ENCODE measurements at places on chromosomes 5 and 9.

GRCh38 chr5:55691265-55692105 is 20.6 kb downstream of the SLC38A9 start:
- DNase-seq: peak; percentile 60

- DNase-seq: no peak
These were observed 53.4 kb downstream of the GNAQ start for GRCh38 chr9:77978086-77978781.

GRCh38 chr9:90851444-90851843 is 49.8 kb downstream of the SYK start:
- no peak for DNase-seq

DNA sequence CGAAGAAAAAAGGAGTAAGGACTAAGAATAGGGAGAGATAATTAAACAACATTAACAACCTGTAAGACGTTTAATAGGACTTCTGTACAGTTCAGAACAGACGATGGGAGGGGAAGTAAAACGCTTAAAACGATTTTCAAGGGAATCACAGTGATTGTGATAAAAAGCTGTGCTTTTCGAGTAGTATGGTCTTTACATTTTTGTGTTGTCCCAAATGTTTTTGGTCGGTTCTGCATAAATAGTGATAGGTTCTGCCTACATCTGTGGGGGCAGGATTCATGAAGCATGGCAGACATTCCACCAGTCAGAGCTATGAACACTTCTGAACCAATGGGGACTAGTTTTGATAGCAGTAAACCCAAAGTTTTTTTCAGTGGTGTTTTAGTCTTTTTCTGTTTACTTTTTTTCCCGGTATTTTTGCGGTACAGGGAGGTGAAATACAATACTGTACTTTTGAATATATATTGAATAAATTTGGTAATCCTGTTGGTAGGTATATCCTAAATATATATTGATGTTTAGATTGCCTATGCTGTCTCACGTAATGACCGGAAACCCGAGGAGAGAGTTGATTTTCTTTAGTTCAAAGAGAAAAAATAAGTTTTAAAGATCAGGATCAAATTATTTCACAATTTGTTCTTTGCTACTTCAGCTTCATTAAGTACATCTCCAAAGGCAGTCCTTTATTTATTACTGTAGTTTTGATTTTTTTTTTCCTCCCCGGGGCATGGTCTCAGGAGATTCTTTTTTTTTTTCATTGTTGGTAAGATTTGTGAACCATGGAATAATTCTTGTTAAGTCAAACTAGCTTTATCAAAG is 1.3 kb downstream of the ERBIN start:
- peak; percentile 29 for DNase-seq

DNA sequence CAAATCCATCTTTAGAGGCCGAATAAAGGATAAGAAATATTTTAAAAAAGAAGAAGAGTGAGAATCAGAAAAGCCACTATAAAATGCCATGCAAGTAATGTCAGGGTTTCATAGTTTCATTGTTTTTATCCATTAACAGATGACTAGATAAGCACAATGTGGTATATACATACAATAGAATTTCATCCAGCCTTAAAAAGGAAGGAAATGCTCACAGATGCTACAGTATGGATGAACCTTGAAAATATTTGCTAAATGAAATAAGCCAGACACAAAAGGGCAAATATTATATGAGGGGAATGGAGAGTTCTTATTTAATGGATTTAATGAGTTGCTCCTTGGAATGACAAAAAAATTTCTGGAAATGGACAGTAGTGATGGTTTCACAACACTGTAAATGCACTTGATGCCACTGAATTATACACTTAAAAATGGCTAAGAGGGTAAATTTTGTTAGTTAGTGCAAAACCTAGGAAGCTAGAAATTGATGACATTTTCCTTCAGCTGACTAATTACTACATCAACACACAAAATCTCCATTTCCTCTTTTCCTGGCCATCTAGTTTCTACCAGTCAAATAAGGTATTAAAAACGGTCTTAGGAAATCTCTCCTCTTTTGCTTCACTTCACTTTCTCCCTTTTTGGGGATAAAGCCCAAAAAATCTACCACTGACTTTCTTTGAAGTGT is 86.6 kb downstream of the GNA14 start:
- DNase-seq: no peak

- no peak for DNase-seq
These were observed 33.8 kb upstream of the ANXA2R start for GRCh38 chr5:43073597-43074546.

DNA sequence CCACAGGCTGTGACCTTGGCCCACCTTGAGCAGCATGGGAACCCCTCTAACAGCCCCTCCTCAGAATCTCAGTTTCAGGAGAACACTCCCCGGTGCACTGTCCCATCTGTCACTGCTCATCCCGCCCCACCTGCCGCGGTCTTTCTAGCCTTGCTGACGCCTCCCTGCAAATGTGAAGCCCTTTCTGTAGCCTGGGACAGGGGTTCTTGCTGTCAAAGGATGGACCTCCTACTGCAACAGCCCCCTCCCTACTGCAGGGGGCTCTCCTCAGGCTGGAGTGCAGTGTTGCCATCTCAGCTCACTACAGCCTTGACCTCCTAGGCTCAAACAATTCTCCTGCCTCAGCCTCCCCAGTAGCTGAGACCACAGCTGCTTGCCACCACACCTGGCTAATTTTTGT is 20.0 kb downstream of the OR2V1 start:
- no peak for DNase-seq

GRCh38 chr9:105385381-105385985 is 62.4 kb upstream of the FSD1L start:
- DNase-seq: no peak

- no peak for DNase-seq
These were observed 16.5 kb upstream of the TMEM171 start for GRCh38 chr5:73103870-73104299.

DNA sequence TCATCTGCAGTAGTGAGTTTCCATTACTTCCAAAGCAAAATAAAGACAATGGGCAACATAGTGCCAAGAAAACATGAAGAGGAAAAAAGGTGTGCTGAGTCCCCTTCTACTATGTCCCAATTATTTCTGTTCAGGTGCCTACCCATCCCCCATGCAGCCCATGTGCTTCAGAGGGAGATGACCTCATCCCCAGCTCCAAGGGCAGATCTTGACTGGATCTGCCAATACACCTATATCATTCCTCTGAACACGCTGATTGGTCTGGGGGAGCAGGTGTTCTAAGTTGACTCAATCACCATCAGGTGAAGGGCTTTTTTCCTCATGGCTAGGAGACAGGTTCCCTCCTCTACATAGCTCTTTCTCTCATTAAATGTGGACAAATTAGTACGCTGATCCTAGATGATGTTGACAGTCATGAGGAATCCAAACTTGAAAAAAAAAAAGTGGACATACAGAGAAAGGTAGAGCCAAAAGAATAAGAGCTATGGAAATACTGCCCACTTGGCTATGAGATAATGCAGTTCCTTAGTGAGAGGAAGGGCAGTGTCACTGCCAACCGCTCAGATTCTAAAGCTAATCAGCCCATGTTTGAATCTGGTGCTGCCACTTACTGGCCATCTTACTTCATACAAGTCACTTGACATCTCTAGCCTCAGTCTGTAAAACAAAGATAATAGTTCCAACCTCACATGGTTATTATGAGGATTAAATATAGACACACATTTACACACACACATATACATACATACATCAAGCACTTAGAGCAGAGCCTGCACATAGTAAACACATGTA is 23.1 kb downstream of the PRELID2 start:
- DNase-seq: no peak

DNA sequence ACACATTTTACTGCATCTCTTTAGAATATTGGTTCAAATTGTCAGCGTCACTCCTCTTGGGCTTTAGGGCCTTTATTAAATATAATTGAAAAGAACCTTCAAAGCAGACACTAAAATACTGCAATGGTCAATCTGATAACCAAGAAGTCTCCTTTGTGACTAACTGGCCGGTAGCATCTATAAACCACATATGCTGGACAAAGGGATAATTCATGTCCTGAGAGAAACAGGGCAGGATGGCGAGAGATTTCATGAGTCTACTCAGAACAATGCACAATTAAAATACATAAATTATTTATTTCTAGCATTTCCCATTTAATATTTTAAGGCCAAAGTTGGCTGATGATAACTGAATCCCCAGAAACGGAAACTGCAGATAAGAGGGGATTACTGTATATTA is 1083.4 kb upstream of the CDH18 start:
- no peak for DNase-seq

GRCh38 chr5:19555436-19555835 is 432.6 kb downstream of the CDH18 start:
- DNase-seq: no peak

- DNase-seq: no peak
These were observed 577.0 kb upstream of the DAB2 start for GRCh38 chr5:40001796-40002195.

DNA sequence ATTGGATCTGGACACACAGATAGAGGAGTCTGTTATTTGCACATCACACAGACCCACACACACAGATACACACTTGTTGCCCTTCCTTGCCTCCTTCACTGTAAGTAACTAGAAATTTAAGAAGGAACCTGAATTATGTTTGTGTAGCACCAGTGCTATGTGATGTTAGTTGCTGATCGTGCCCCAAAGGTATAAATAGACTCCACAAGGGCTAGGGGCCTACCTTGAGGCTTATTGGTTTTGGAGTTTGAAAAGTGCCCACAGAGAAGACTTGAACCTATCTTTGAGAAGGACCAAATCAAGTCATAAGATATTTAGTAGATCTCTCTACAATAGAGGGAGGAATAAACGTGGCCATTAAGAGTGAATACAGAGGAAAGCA is 8.8 kb upstream of the TGFBI start:
- DNase-seq: no peak

GRCh38 chr5:6587171-6587570 is 45.7 kb downstream of the NSUN2 start:
- DNase-seq: no peak

DNA sequence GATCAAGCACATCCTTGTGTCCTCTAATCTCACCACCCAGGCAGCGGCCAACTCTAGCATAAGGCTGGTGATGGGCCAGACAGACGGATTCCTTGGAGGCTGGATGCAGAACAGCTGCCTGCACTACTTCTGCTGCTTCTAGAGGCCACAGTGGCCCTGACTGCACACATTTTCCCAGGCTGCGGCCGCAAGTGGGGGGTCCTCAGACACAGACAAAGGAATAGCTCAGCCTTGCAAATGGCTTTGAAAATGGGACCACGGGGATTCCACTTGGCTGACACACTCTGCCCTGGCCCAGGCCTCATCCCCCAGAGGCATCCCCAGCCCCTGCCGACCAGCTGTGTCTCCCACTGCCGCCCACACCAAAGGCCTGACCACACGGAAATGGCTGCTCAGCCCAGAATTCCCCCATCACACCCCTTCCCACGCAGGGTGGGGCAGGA is 540.8 kb downstream of the BNC2 start:
- peak; percentile 82 for DNase-seq

GRCh38 chr9:114259798-114260523 is 62.9 kb upstream of the ORM1 start:
- DNase-seq: no peak

DNA sequence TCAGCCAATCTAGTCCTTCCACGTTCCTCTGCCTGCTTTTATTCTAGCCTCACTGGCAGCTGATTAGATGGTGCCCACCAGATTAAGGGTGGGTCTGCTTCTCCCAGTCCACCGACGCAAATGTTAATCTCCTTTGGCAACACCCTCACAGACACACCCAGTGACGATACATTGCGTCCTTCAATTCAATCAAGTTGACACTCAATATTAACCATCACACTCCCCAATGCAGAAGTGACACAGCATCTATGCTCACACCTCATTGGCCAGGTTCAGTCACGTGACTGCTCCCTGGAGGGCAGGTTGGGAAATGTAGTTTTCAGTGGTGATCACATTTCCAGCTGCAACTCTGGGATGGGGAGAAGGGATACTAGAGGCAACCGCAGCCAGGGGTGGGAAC is 13.0 kb downstream of the SUSD3 start:
- DNase-seq: no peak

DNA sequence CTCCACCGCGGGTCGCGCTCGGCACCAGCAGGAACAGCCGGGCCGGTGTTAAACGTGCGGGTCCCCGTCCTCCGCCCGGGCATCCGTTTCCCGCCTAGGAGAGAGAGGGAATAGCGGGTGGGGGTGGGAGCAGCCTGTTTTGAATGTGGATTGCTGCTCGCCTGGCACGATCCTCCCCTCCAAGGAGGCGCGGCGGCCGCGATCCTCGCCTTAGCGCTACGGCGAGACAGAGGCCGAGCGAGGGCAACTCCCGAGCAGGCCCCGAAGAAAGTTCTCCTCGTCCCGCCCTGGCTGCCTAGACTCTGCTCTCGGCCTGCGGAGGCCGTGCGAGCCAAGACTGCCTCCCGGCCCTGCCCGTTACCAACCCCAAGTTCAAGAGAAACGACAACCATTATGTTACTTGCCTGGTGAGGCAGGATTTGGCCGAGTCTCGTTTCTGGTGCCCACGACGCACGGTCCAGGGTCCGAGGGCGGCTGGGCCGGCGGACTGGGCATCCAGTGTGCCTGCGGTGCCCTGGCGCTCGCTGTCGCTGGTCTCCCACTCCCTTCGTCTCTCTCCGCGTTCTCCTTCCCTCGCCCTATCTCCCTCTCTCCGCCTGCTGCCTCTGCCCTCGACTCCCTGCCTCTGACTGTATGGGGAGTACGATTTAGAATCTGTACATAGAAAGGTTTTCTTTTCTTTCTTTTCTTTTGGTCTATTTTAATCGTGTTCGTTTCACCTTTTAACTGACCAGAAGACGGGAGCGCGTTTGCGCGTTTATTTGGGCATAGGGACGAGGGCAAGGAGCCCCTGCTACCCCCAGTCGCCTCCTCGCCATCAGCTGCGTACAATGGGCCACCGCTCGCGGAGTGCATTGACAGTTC is 724 bp downstream of the NR2F1-AS1 start:
- DNase-seq: peak; percentile 54

GRCh38 chr5:148794729-148795561 is 31.5 kb upstream of the ADRB2 start:
- DNase-seq: no peak

DNA sequence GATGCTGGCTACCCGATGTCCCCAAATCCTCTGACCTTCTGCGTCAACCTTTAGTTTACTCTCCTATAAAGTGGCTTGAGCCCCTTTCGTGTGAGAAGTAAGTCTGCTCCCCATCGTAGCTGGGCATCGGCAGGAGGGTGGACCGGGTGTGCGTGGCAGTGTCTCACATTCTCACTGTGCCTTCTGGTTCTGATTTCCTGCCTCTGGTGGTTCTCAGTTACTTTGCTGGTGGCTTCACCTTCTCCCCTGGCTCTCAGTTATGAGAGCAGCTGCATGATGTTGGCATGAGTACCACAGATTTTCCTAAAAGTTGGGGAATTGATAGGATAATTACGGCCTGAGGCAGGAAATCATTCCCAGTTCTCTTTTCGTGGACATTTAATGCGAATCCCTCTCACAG is 47.0 kb upstream of the RPS23 start:
- DNase-seq: no peak

- no peak for DNase-seq
These were observed 987.9 kb upstream of the WWC1 start for GRCh38 chr5:167303582-167303981.

DNA sequence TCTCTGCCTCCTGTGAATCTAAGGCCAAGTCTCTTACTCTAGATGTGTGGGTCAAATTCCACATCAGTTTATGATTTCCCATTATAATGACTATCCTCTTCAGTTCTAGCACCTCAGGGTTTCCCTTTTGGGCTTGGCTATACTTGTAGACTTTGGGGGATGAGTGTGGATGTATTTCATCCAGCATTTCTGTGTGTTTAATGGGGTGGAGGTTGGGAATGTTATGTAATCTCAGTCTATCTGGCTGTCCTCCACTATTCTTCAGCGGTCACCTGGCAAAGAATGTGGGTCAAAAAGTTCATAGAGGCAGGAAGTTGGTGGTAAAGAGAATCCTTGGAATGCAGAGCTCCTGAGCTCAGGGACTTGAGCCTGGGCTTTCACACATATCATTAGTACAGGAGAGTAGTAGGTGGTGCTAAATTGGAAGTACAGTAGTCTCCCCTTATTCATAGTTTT is 64.9 kb downstream of the CFAP95 start:
- no peak for DNase-seq

Data from right lung (tissue), 10 donors.